Fibroblast of villous mesenchyme (primary cell): ENCODE measurements at places on chromosomes 4 and X. TPM values are rescaled to one million over a fixed set of nuclear protein-coding genes. Genes with fewer than 3 reads are reported as not detected.

The PHOX2B gene
- not detected in 2 replicates for total RNA-seq

- DNase-seq = no peak
Measured at GRCh38 chr4:142016031-142016430, 379.6 kb downstream of the IL15 start.

GRCh38 chrX:21503593-21503992, 129.4 kb downstream of the CNKSR2 start:
- DNase-seq = no peak

DNA sequence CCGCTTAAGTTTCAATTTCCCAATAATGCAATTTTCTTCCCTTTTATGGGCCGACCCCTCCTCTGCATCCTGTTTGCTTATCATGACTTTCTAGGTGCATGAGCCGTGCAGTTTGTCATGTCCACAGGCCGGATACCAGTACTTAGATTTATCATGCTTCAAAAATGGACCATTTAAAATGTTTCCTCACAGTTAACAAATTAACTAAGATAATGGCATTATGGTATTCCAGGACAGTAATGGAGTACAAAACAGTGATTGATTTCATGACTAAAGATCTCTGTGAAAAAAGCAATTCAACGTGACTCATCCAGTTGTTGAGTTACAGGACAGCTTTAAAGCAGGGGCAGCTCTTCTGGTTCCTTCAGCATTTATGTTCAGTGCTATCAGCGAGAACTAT, 23.0 kb downstream of the SNX25 start:
- no peak for DNase-seq
